ENCODE measurements at places on chromosomes 1 and 21.

- DNase-seq, result no peak
These were observed 8.2 kb upstream of the METTL18 start for GRCh38 chr1:169802888-169803287.

DNA sequence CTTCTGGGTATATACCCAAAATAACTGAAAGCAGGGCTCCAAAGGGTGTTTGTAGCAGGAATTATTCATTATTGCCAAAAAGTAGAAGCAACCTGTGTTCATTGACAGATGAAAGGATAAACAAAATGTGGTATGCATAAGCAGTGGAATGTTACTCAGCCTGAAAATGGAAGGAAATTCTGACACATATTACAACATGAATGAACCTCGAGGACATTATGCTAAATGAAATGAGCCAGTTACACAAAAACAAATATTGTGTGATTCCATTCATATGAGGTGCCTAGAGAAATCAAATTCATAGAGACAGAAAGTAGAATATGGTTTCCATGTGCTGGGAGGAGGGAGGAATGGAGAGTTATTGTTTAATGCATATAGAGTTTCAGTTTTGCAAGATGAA lies 86.3 kb upstream of the ARTN start:
- no peak for DNase-seq

DNA sequence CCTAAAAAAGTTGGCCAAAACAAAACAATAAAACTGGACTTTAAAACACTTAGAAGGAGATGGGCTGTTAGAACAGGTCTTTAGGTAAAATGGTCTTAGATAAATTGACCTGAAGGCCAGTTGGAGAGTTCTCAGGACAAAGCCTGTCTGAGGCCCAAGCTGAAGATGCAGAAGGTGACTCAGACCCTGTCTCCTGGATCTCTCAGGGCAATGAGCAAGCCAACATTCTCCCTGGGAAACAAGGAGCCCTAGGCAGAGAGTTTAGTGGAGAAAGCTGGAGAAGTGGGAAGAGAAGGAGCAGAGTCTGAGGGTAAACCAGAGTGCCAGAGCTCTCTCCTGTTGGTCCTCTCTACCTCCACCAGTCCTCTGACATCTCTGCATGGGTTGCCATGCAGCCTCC lies 70.1 kb downstream of the FCRL5 start:
- no peak for DNase-seq

DNA sequence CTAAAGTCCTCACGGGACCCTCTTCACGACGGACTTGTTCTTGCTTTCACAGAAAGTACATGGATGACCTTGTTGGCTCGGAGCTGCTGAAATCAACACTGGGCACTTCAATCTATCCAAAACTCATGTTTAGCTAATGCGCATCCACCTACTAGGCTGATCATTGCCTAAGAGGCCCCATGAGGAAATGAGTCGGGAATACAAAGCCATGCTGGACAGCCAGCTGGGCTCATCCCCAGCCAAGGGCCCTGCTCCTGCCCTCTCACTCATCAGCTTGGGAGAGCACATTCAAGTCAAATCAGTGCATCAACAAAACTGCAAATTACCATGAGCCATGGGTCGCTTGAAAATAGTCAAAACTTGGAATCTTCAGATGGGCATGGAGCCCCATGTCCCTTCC lies 14.8 kb upstream of the HEYL start:
- no peak for DNase-seq

DNA sequence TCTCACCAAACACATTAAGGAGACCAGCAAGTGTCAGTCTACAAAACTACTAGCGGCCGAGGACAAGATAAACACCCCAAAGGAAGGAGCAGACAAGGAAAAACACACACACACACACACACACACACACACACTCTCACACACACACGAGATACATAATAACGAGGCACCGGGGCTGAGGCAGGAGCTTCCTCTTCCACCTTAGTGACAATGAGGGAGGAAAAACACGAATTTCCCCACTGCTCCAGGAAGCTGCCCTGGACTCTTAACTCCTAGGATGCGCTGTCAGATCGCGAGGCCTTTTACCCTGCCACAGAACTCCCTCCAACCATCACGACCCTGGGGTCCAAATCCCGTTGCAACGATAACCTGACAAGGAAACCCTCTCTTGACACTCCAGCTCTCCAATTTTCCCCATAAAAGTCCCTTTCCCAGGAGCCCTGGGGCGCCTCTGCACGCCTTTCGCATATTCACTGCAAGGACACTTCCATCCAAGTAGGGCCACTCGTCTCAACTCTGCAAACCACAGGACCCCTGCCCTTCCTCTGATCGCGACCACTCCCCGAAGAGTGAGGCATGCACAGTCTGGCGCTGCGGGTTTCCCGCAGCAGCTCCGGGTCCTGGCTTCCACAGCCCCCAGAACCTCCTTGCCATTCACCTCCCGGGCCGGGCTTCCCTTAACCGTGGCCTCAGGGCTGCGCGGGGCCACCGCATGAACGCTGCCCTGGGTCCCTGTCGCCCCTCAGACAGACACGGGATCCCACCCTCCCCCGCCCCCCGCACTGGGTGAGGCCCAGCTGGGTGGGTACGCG lies 581 bp downstream of the ETV3 start:
- DNase-seq, result no peak

DNA sequence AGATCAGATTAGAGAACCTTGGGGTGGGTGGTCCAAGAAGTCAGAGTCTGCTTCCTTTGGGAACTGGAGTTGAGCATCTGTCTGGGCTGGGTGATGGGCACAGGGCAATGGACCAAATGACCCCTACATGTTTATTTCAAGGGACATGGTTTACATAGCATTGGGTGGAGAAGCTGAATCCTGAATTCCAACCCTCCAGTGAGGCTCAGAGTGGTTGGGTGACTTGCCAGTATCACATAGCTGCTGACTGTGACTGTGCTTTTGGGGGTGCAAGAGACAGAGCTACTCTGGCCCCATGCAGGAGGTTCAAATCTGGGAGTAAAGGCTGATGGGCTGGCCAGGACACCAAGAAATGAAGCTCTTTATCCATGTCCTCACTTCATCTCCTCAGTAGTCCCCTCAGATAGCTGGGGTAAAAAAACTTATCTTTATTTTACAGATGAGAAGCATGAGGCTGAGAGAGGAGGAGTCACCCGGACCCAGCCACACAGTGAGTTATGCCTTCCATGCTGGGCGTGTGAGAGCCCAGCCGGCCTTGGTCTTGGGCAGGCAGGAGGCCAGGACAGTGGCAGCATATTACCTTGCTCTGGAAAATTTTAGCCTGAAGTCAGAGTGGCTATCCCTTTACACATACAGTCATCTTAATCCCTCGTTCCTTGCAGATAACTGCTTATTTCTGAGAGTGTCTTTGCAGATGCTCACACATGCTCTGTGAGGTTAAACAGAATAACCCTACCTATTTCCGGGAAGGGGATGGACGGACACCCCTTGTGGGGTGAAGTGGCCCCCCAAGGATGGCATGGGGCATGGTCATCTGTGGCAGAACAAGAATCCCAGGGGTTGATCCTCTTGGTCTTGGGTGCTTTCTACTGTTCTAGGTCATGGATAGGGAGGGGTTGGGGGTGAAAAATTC lies 2.8 kb upstream of the SERINC2 start:
- no peak for DNase-seq

DNA sequence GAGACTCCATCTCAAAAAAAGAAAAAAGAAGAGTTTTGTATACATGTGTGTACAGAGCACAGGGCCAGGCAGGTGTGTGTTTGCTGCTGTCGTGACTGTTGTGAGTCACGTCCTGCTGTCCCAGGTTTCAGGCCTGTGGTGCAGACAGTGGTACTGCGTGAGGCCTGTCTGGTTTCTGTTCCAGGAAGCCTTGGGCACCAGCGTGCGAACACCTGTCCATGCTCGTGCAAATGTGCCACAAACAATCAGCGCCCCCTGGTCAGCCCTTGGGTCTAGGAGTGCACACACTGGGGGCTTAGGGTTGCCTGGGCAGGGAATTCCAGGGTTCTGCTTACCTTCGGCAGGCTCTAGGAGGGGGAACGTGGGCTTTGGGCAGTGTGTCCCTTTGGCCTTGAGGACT lies 16.9 kb downstream of the GPR157 start:
- DNase-seq, result no peak

DNA sequence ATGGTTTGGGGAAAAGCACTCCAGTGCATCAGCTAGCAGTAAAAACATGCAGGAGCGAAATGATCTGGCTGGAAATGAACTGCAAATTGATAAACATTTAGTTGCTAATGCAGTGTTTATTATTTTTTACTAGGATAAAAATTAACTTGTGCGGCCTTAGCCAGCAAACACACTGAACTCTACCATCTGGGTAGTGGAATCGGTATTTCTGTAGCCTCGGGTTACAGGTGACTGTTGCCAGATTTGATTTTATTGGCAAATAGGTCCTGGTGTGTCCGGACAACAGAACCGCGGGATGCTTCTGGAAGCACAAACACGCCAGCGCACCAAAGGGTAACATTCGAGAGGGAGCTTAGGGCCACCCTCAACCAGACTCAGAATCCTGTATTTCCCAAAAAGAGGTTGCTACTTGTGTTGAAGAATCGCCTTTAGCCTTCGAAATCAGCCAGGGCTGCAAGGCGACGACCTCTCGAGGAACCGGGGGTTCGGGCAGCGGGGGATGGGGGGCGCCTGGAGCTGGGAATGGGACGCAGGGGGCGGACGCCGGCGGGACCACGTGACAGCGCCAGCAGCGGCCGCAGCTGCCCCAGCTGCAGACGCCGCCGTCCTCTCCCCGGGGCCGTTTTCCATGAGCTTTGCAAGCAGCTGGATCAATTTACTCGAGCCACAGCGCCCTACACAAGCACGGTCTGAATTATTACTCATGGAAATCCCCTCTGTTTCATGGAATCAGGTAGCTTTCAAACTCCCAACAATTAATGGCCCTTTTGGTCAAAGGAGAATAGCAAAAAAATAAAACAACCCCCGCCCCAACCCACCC lies 158.8 kb downstream of the TOMM20 start:
- DNase-seq, result peak; percentile 80

DNA sequence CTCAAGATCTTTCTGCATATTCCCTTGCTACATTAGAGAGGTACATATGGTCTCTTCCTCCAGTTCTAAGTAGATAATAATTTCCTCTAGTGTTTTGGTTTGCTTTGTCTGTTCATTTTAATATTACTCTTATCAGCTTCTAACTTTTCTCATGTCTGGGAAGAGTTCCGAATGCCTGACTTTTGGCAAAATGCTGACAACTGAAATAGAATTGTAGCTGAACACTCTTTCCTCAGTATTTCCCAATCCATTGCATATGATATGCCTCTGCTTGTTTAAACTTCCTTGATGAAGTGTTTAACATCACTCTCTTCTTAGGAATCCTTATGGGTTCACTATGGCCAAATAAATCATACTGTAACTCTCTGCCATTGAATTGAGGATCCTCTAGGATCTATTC lies 1510.1 kb downstream of the MRPL39 start:
- no peak for DNase-seq

GRCh38 chr1:99180915-99181314 lies 83.4 kb upstream of the PLPPR4 start:
- no peak for DNase-seq

GRCh38 chr1:109739738-109740614 lies 862 bp downstream of the GSTM3 start:
- peak; percentile 80 for DNase-seq
